T-helper 2 cell treated with Interferon-gamma antibody and Interleukin-4, amounts not matched to agents 5 μg/mL and 100 μg/mL, for 36 hours (primary cell): ENCODE measurements at places on chromosomes 11 and 22.

DNA sequence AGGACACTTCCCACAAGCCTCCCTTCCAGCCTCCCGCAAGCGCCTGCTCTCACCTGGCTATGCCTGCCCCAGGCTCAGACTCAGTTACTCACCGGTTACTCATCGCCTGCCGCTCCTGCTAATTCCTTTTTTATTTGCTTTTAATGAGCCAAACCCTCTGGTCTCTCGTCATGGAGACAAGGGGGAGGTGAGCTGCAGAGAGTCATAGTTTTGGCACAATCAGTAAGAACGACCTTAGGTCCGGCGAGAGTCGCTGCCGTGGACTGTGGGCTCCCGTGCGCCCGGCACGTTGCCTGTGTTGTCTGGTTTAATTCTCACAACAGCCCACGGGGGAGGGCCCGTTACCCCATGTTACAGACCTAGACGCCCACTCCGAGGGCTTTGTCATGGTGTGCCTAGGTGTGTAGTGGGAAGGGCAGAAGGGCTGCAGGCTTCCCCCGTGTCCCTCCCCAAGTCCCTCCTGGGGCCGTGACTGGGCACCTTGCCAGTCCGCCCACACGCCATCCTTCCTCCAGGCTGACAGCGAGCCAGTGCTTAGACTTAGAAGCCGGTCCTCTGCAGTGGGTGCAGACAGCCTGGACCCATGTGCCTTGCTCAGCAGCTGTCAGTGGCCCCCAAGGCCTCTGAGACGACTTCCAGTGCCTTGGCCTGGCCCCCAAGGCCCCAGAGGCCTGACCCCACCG lies 42.2 kb downstream of the WNT7B start:
- DNase-seq: no peak

DNA sequence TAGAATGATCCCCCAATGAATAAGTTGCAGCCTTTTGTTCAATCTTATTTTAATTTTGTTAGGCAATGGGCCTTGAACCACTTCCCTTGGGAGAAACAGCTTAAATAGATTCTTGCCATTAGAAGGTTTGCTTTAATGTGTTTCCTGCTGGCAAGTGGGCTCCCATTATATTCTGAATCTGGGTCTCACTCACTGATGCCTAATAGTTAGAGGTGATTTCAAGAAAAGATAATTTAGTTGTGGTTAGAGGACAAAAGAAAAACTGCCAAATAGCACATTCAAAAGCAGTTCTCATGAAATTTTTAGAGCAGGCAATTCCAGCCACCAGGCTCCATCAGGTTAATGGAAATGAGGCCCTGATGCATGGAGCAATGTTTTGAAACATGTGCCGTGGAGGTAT lies 362.6 kb upstream of the CHORDC1 start:
- no peak for DNase-seq

GRCh38 chr11:13035711-13036110 lies 26.6 kb downstream of the RASSF10 start:
- DNase-seq: no peak

DNA sequence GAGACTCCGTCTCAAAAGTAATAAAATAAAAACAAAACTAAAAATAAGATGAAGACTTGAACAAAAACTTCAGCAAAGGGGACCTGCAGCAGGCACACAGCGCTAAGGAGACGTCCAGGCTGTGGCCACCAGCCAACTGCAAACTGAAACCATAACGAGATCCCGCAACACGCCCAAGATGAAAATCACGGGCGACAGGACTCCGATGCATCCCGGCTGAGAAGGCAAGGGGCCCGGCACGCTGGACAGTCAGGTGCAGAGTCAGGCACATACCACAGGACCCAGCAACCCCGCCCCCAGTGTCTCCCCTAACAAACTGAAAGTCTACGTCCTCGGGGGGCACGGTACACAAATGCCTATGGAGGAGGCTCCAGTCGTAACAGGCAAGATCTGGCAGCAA lies 9.2 kb downstream of the HRAS start:
- no peak for DNase-seq

GRCh38 chr11:67416416-67417335 lies 1.2 kb downstream of the CARNS1 start:
- no peak for DNase-seq

DNA sequence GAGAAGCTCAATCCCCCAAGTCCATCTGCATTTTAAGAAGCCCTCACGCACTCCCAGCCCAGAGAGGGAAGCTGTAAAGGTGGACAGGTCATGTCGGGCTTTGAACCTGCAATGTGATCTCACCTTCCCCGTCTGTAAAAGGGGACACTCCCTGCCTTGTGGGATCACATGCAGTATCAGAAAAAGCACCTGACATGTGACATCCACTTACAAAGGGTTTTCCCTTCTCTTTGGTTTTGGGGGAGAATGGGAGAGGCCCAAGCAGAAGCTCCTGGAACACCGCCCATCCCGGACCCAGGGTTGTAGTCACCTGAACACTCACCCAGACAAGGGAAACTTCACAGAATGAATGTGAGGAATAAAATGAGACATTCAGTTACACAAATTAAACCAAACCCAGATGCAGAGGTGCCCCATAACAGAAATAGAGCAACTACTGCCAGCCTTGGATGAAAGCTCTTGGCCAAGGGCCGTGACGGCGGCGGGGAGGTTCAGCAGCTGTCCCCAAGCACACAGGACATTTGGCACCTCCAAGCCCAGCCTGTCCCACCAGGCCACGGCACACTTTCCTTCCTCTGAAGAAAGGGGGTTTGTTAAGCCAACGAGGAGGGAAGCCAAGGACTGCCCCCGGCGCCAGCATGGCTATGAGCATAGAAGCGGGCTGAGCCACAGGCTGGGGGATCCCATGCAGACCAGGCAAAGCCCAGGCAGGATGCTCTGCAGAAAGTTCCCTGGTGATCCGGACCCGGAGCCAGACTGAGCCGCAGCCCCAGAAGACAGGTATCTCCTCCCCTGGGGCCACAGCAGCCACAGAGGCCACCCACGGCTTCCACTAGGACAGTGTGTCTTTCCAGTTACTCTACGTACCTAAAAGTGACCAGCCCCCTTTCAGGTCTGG lies 3.8 kb downstream of the BID start:
- no peak for DNase-seq

GRCh38 chr22:50724616-50725015 lies 13.4 kb upstream of the ACR start:
- DNase-seq: no peak

- DNase-seq: no peak
Measured at GRCh38 chr11:62108017-62108750, 15.6 kb upstream of the INCENP start.

- DNase-seq: no peak
Measured at GRCh38 chr22:32217465-32217864, 12.6 kb upstream of the RFPL2 start.

- DNase-seq: no peak
Measured at GRCh38 chr11:12092714-12093113, 17.7 kb upstream of the MICAL2 start.

DNA sequence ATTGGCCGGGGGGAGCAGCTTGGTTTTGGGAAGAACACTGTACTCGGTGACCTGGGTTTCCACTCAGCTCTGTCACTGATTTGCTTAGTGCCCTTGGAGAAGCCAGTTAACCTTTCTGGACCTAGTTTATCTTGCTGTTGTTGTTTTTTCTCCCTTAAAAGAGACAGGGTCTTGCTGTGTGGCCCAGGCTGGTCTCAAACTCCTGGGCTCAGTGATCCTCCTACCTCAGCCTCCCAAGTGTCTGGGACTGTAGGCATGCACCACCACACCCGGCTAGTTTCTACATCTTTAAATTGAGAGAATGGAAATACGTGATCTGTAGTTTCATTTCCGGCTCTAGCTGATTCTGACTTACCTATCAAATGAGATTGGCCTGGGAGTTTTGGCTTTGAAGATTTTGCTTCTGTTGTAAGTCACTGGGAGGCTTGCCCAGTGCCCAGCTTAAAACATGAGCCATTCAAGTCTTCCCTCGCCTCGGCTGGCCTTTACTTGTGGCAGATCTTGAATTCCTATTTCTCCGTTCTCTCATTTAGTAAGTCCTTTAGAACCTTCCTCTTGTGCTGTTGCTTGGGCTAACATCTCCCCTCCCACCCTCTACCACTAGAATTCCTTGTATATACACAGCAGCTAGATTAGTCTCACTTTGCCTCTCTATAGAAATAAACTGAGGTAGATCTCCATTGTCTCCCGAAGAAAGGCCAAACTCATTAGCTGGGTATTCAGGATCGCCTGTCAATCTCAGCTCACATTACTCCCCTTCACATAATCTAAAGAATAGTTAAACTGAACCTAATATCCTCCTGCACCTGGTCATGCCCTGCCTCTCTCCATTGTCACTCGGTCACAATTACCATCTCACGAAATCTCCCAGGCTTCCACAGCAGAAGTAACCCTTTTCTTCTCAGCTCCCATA lies 87.7 kb upstream of the SLC25A18 start:
- DNase-seq: no peak

- DNase-seq: no peak
Measured at GRCh38 chr11:35798423-35798822, 135.8 kb downstream of the TRIM44 start.

- DNase-seq: no peak
Measured at GRCh38 chr22:49709464-49709863, 118.2 kb downstream of the BRD1 start.

DNA sequence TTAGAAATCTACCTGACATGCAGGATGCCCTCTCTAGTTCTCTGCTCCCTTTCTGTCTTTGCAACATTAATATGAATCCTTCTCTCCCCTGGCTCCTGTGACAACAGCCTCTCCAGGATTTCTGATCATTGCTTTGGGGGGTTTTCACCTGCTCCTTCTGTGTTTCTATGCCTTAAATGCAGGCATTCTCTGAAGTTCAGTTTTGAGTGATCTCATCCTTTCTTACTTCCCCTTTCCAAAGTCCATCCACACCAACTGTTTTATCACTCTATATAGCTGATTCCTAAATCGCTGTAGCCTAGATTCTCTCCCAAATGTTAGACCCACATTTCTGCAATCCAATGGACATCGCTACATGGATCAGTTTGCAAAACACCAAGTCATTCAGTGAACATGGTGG lies 330.7 kb upstream of the NCAM1 start:
- DNase-seq: no peak

- DNase-seq: no peak
Measured at GRCh38 chr11:10584071-10584501, 15.6 kb upstream of the LYVE1 start.

DNA sequence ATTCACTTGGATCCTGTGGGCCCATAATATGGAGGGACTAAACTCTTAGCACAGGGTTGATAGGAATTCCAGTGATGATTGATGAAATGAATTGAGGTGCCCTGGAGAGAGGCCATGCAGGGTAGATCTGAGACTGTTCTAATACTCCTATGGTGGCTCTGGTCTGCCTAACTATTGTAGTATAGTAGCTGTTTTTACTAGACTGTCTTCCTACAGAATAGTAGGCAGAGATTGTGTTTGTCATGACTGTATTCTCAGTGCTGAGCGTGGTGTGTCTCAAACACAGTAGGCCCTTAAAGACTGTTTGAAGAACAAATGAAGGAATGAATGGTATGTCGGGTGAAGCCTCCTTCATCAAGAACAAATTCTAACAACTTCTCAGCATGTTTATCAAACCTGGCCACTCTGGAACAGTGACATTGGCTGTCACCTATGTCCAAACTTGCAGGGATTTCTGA lies 107.0 kb upstream of the SESN3 start:
- no peak for DNase-seq

DNA sequence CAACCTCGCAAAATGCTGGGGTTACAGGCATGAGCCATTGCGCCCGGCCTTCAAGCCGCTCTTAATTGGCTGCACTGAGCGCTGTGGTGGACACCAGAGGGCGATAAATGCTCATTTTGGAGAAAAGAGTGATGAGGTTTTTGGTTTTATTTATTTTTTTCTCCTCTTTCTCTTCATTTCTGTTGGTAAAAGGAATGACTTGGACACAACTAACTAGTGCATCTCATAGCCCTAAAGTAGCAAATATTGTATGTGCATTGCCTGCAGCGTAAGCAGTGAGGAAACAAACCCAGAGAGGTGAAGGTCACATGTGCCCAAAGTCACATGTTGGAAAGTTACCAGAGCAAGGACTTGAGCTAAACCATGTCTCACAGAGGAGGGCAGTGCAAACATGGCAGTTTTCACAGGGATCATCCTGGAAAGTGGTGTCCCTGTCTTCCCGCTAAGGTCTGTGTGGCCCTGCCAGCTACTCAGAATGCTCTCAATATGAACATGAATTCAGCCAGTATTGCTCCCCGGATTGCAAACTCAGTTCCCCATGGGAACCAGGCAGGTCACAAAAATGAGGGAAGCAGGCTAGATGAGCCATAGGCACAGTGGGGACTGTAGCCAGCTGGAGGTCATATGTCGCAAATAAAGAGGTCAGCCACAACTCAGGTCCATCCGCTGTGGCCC lies 8.6 kb upstream of the CD82 start:
- DNase-seq: no peak

- DNase-seq: no peak
Measured at GRCh38 chr11:115423728-115424459, 80.3 kb downstream of the CADM1 start.

DNA sequence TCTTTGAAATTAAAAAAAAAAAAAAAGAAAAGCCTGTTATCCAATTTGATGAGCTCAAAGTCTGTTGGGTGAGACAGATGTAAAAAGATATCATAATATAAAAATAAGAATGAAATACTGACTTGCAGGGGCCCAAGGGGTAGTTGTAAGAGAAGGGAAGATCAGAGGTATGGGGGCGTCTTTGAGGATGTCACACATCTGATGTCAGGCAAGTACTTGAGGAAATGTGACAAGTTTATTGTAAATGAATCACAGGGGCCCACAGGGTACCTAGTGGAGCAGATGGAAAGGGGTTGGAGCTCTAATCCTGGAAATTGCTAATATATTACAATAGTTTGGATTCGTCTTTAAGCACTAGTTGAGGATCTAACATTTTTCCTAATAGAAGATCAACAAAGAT lies 131.6 kb downstream of the MAML2 start:
- DNase-seq: no peak

- DNase-seq: no peak
Measured at GRCh38 chr11:15801616-15802015, 554.7 kb downstream of the SOX6 start.

- DNase-seq: no peak
Measured at GRCh38 chr22:39723899-39724351, 153.4 kb downstream of the CACNA1I start.

DNA sequence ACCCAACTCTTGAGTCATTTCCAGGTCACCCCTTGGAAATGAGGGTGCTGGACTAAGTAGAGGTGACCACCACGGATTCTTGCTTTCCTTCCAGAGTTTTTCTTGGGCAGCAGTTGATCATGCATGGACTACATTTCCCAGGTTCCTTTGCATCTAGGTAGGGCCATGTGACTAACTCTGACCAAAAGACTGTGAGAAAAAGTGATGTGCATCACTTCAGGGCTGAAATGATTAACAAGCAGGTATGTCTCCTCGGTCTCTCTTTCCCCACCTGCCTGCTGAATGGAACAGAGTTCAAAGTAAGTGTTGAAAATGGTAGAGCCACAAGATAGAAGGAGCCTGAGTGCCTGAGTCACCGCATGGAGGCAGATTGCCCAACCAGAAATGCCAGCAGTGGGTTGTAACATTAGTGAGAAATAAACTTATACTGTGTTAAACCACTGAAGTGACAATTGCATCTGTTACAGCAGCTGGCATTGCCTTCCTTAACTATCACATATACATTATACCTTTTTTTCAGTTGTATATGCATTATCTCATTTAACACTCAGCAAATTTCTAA lies 113.5 kb downstream of the MN1 start:
- DNase-seq: no peak

GRCh38 chr22:26995235-26995634 lies 337.8 kb downstream of the MIAT start:
- no peak for DNase-seq
